ENCODE measurements at places on chromosomes 6 and 20. TPM values are rescaled to one million over a fixed set of nuclear protein-coding genes. Genes with fewer than 3 reads are reported as not detected.

- peak; percentile 69 for DNase-seq
These were observed 435 bp downstream of the CENPB start for GRCh38 chr20:3786126-3786484.

GRCh38 chr6:162029873-162030576 lies 697.5 kb downstream of the PRKN start:
- DNase-seq: no peak

DNA sequence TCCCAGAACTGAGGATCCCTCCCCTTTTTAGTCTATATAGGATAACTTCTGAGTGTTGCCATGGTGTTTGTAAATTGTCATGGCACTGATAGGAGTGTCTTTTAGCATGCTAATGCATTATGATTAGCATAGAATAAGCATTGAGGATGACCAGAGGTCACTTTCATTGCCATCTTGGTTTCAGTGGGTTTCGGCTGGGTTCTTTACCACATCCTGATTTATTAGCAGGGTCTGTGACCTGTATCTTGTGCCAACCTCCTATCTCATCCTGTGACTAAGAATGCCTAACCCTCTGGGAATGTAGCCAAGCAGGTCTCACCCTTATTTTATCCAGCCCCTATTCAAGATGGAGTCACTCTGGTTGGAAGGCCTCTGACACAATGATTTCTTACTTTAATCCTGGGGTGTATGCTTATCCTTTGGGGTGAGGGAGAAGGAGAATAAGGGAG lies 19.6 kb downstream of the WFDC2 start:
- no peak for DNase-seq

DNA sequence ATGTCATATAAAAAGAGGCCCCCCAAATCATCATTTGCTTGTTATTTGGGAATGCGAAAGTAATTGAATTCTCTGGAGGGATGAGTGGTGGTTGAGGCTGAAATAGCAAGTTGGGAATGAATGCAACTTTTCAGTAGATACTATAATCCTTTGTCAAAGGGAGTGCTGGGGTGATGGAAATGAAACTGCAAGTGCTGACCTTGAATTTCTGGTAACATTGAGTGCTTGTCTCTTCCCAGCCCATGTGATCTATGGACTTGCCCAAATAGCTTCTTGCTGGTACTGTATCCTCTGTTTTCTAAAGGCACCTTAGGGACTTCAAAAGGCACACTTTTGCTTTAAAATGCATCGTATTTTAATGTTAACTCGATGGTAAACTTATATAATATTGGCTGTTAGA lies 14.8 kb downstream of the PAQR8 start:
- DNase-seq: no peak

DNA sequence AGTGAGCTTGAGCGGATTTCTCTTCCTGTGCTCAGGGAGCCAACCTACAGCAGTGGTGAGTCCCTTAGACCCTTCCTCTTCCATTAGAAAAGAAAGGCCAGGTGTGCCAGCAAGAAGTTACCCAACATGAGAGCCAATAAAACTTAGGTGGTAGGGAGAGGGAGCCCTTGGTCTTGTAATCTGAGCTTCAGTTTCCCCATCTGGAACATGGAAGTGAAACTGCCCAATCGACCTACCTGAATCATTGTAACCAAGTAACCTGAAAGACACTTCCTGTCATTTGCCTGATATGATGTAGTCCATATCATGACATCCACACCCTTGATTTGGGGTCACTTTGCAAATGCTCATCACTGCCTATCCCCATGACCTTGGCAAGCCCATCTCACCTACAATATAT lies 66.4 kb downstream of the MDGA1 start:
- DNase-seq: no peak

DNA sequence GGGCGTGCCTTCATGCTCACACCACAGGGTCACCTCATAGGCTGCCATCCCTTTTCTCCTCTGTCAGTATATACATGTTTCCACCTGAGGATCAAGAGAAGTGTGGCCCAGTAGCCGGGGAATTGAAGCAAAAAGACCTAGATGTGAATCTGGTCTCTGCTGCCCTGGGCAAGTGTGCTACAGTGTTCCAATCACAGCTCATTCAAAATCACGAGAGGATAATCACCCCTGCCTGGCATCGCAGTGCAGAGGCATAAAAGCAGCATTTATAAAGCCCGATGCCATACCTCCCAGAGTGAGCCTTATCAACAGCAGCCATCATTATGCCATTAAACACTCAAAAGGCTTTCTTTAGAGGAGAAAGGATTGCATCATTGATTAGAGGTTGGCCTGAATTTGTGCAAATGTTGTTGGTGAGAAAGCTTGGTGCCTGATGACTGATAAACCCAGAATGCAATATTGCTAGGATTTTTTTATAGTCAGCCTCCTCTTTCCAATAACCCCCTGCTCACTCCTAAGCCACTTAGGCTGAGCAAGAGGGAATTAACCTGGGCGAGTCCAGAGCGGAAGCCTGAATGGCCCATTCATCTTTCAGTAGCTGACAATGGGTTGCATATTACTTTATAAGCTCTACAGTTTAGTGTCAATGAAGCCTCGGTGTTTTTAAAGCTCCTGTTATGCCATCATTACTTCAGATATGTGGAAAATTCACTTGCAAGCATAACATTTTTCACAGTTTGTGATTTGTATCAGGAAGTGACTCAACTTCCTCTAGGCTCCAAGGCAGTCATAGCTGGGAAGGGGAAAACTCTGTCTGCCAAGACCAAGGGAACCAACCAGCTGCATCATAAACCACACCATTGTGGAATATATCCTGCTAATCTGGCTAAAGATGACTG lies 92.5 kb upstream of the NXT1 start:
- DNase-seq: peak; percentile 26

DNA sequence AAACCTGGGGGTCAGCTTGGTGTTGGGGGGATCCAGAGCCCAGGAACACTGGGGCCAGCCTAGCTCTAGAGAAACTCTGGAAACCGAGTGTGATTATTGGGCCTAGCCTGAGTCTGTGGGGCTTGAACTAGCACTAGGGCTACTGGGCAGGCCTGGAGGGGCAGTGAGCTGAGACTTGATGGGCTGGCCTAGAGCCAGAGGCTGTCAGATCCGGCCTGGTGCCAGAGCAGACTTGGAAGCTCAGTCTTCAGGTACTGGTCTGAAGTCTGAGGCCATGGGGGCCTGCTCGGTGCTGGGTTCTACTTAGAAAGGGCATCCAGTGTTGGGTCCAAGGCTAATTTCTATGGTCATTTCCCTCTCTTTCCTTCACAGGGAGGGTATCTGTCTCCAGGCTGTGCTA lies 2.7 kb downstream of the DEFB112 start:
- DNase-seq: no peak

GRCh38 chr6:77633993-77634715 lies 18.7 kb upstream of the MEI4 start:
- no peak for DNase-seq

DNA sequence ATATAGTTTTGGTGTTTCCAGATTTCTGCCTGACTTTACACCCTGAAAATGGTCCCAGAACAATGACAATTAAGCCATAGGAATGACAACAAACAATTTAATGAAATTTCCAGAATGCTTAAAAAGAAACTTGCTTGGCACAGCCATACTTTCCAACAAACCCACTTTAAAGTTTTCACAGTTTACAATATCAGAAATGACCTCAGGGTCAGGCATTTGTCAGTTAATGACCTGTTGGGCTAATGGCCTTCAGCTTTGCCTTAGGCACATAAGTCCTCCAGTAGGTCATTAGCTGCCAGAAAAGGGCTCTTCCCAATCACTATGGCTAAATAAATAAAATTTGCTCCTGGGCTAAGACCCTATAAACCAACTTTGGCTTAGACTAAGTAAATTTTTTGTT lies 144.6 kb upstream of the BEND3 start:
- no peak for DNase-seq

- no peak for DNase-seq
These were observed 146.1 kb upstream of the LRFN2 start for GRCh38 chr6:40733290-40733689.

GRCh38 chr6:45806172-45806571 lies 209.5 kb downstream of the CLIC5 start:
- no peak for DNase-seq

DNA sequence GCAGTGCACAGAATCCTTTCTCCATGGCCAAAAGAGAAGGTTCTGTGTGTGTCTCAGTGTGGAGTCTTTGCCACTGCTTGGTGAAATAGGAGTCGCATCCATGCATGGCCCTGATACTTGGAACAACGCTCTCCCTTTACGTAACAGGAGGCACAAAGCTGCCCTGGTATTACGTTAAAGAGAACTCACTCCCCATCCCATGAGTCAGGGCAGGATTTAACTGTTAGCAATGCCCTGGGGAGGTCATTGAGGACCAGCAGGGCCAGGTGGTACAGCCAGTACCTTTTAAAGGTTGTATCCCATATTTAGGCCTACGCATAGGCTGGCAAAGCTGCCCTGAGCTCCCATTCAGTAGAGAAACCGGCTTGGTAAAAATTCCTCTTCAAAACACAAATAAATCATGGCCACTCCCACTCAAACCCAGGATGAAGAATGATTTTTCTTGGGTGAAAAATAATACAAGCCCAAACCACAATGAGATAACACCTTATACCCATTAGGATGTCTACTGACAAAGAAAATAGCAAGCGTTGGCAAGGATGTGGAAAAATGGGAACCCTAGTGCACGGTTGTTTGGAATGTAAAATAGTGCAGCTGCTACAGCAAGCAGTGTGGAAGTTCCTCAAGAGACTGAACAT lies 37.1 kb downstream of the MYLK4 start:
- no peak for DNase-seq

DNA sequence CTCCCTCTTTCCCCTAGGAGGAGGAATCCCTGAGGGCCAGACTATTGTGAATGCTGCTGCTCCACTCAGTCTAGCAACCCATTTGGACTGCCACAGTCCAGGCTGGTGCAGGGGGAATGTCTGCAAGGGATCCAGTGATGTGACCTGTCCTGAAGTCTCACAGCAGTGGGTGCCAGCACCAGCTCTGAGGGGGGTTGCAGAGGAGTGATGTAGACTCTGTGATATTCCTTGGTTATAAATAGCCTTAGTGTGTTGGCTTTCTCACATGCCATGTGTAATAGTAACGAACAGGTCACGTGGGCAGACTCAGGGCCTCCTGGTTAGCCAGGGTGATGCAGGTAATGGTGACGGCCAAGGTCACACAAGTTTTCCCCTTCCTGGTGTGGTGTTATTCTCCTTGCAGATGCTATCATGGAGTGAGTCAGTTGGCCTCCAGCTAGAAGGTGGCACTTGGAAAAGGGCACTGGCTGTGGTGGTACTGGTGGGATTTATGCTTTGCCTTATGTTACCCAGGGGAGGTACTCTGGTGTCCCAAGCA lies 404.4 kb downstream of the UTRN start:
- DNase-seq: no peak

- DNase-seq: peak; percentile 47
These were observed 11.0 kb downstream of the RMND1 start for GRCh38 chr6:151440930-151441329.

DNA sequence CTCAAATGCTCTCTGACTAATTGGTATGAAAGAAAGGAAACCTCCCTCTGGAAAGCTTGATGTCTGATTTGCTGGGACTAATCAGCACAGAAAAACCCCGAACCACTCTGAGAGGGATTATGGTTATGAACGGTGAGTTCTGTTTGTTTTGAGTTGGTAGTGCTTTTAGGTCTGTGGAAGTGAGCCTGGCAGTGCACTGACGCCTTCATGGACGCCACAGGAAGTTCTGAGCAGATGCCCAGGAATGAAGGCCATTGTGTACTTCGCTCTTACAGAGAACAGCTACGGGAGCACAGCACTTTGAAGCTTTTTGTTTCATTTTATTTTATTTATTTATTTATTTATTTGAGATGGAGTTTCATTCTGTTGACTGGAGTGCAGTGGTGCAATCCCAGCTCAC lies 754.1 kb downstream of the QKI start:
- DNase-seq: no peak

- no peak for DNase-seq
These were observed 140.4 kb downstream of the UST start for GRCh38 chr6:148887181-148887580.

DNA sequence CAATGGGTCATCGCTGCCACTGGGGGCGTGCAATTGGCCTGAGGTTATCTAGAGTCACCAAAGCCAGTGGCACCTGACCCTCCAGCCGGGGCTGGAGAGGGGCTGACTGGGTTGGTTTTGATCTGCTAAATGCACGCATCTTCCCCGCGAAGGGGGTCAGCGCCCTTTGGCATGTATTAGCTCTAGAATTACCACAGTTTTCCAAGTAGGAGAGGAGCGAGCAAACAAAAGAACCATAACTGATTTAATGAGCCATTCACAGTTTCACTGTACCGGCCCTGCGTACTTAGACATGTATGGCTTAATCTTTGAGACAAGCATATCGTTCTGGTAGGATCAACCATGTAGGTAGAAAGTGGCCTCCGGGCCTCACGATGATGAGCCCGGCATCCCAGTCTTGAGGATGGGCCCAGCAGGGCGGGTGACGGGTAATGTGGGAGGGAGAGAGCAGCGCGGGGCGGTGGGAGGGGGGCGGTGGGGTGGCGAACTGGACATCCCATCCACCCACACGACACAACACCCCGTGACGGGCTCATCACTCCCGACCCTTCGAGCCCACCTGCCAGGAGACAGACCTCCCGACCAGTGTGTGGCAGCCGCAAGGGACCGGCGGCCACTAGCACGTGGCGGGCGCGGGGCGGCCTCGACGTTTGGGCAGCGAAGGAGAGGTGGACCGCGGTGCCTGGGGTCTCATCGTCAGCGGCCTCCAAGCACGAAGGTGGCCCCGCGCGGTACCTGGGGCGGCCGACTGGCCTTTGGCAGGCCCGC lies 1957.5 kb upstream of the DEFB115 start:
- DNase-seq: no peak

- DNase-seq: no peak
These were observed 540.9 kb downstream of the EPM2A start for GRCh38 chr6:145194389-145194788.

DNA sequence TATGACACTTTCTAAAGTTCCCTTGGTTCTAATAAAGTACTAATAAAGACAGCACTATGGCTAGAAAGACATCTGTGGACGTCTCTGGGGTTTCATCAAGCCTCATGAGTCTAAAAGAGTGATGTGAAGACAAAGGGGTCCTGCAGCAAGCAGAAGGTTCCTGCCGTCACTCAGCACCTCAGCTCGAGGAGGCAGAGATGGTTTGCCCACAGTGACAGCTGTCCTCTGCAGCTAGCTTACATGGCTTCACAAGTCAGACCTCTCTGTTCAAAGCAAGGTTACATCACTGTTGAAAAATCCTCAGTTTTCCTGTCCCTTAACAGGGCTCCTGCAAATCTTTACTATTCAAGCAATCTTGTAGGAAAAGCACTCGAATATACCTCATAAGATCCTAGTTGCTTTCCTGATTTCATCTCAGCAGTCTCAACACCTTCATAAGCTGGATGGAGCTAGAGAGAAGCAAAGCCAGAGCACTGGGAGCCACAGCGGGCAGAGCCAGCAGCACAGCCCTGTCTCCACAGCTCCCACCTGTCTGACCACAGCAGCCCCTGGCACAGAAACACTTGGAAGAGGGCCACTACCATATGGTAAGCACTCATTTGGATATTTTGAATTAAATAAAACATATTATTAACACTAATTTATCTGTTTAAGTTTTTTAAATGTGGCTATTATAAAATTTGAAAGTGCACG lies 202.3 kb downstream of the GMDS start:
- DNase-seq: peak; percentile 59

Gene LCA5
- total RNA-seq: 9.1 TPM

Gene HFE
- 4.9 TPM for total RNA-seq

Gene SMIM13
- total RNA-seq: 18.5 TPM

Gene HLA-DMB
- total RNA-seq: 6.6 TPM

Gene OPN5
- not detected for total RNA-seq

Gene TRIM38
- 9.0 TPM for total RNA-seq

Measured in tongue (tissue), 3 donors.